ENCODE measurements at places on chromosomes 3 and 15.

DNA sequence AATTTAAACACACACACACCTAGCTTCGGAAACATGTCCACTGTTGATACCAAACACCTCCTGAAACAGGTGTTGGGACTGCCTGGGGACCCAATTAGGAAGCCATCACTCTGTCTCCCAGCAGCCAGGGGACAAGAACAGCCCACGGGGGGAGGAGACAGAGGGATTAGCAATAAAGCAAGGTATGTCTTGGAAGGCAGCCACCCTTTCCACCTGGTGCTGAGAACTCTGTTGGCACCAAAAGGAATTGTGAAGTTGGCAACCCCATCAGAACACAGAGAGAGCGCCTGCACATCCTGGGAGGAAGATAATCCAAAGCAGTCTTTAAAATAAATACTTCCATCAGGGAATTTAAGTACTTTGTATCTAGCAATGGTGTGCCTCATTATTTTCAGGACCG is 111.0 kb downstream of the ADAMTS17 start:
- no peak for DNase-seq

DNA sequence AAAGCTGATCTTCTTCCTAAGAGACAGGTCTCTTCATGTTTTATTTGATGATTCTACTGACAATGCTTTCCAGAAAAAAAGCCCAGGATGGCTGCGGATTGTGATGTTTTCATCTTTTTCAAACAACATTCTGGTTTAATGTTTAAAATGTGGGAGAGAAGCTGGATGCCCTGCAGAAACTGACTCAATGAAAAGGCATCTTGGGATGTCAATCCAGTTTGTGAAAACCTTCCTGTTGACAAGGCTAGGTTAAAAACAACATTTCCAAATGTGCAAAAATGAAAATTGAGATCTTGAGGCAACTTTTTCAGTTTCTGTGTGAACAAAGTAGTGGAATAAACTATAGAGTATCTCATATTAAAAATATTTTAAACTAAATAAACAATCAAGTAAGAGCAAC is 156.0 kb upstream of the MRPL3 start:
- DNase-seq, result no peak

DNA sequence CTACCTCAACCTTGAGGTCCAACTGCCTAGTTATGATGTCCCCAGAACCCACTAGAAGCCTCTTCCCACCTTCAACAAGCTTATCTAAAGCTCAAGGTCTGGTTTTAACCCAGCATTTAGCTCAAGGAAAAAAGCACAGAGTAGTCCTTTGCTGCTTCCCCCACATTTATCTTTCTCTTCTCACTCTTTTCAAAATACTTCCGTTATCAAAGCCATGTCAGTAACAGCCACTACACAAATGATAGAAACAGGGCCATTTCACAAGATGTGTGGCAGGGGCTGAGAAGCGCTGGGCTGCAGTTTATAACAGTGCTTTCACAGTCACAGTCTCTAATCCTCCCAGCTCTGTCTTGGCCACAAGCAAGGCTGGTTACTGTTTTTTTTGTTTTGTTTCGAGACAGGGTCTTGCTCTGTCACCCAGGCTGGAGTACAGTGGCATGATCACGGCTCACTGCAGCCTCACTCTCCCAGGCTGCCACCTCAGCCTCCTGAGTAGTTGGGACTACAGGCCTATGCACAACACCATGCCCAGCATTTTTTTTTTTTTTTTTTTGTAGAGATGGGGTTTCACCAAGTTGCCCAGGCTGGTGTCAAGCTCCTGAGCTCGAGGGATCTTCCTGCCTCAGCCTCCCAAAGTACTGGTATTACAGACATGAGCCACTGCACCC is 218.8 kb downstream of the OSBPL10 start:
- DNase-seq, result no peak

- no peak for DNase-seq
Measured at GRCh38 chr15:51585986-51586385, 36.6 kb downstream of the DMXL2 start.

- no peak for DNase-seq
Measured at GRCh38 chr3:194082743-194083636, 53.0 kb upstream of the HES1 start.
